Stimulated activated CD4-positive, alpha-beta T cell treated with anti-CD3 and anti-CD28 coated beads, Interleukin-12 subunit alpha, Interleukin-12 subunit beta, amount 100 ng/mL, for 24 hours (primary cell): ENCODE measurements at places on chromosomes 5 and 9.

DNA sequence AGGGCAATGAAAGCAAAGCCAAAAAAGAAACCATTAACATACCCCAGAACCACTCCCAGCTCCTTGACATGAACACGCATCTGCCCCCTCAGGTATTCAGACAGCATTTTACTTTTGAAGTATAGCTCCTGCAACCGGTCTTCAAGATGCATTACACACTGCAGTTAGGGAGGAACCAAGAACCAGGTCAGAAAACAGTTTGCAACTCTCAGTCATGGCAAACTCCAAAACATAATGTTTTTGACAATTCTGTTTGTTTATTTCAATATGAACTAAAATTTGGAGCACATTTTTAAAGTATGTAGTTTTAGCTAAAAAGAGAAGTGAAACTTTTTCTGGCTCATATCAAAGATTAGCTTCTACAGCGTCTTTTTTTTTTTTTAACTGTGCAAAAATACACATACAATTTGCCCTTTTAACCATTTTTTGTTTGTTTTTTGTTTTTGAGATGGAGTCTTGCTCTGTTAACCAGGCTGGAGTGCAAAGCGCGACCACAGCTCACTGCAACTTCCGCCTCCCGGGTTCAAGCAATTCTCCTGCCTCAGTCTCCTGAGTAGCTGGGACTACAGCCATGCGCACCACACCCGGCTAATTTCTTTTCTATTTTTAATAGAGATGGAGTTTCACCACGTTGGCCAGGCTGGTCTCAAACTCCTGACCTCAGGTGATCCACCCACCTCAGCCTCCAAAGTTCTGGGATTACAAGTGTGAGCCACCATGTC lies 12.2 kb upstream of the RAPGEF6 start:
- no peak for DNase-seq

DNA sequence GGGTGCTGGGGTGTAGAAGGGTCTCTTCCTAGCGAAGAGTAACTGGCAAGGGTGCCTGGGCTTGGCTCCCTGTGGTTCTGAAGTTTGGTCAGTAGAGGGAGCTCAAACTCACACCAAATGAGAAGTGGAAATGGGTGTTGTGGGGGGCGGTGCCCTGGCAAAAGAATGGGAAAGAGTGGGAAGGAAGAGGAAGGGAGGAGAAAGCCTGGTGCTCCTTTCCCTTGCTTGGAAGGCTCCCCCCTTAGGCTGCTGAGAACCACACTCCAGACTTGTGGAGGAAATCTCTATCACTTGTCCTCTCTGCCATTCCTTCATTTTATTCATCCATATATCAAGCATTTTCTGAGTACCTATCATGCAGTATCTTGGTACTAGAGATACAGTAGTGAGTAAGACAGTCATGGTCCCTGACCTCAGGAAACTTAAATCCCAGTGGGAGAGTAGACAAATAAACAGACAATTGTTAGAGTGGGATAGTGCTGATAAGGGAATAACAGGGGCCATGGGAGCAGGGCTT lies 13.0 kb downstream of the SLC4A9 start:
- DNase-seq: no peak

DNA sequence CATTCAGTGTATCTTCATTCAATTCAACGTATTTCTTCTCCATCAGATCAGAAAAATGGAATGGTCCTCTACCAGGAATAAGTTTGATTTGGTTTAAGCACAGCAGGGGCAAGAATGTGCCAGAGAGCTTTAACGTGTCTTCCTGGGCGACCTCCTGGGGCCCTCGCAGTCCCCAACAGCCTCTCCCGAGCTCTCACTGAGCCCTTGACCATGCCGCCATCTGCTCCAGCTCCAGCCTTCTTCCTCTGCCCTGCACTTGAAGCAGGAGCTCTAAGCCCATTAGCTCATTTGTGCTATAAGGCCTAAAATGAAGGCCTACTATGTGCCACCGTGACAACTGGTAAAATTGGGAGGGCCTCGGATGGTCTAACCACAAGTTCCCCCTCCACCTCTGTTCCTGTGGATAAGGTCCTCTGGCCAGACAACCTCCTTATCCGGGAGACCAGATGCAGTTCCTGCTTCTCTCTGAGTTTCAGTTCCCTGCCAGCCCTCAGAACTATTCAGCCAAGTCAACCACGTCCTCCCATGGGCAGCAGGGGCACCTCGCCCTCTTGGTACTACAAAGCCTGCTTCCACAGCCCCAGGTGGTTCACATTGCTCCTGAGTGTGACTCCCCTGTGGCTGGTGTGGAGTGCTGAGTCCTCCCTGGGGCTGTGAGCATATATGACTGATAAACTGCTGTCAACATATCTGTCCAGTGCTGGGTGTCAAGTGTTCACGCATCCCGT lies 35.8 kb downstream of the C5orf15 start:
- no peak for DNase-seq

- no peak for DNase-seq
Measured at GRCh38 chr9:34197756-34198711, 19.2 kb downstream of the UBAP1 start.

DNA sequence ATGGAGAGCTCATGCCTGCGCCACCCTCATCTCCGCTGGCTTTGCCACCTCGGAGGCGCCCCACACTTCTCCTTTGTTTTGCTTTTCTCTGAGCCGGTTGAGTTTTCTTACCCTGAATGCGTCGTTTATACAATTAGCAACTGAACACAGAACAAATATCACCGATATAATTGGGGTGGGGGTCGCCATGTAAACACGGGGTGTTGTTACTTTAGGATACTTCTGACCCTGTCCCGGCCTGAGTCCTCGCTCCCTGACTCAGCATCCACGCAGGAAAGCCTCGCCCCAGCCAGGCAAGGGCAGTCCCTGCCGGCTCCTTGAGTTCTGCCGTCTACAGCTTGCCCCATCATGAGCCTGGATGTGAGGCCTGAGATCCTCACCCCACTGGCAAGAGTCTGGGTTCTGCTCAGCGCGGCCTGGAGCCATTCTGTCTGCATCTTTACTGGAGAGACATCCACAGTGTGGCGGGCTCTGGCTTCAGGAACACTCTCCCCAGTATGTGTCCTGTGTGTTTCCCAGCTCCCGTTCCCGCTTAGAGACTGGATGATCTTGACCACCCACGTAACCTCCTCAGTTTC lies 5.5 kb downstream of the NKX2-5 start:
- DNase-seq: no peak

DNA sequence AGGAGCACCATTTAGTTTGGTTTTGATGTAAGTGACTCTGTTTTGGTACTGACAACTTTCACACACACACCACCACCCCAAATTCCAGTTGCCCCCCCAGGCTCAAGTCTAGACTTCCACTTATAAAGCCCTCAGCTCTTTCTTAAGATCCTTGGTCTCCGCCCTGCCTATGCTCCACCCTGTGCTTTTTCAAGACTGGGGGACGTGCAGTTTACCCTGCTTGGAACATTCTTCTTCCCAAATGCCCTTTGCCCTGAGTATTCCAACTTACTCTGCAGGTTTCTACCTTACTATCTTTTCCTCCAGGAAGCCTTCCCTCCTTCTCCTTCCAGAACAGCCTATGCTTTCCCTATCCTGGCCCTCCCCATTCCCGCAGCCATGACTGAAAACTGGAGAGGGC lies 1.5 kb upstream of the TRIM14 start:
- no peak for DNase-seq

DNA sequence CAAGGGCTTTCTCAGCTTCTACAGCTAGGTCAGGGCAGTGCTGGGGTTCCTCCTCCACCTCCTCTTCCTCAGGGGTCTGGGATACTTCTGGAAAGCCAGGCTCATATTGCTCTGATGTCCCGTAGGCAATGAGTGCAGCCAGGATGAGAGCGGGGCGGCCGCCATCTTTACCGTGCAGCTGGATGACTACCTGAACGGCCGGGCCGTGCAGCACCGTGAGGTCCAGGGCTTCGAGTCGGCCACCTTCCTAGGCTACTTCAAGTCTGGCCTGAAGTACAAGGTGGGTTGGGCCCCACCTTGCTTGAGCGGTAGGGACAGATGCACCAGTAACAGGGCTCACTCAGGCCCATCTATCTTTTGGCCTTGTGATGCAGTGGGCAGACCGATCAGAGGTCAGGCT lies 34.8 kb downstream of the GSN start:
- DNase-seq: no peak

- no peak for DNase-seq
Measured at GRCh38 chr9:134329886-134330285, 3.6 kb downstream of the RXRA start.

DNA sequence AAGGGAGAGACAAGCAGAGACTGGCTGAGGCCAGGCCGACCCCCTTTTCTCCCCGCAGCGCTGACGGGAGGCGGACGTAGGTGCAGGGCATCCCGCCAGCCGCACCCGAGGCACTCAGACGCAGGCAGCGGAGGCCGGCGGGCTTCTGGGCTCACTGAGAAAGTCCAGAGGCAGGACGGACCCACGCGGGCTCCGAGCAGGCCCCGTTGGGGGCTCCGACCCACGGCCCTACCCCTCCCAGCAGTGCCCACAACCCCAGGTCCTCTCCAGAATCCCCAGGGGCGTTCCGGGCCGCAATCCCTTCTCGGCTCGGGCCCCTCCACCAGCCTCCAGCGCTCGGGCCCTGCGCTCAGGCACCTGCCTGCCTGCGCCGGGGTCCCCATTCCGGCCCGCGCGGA lies 543 bp downstream of the MTMR12 start:
- DNase-seq: peak; percentile 31

DNA sequence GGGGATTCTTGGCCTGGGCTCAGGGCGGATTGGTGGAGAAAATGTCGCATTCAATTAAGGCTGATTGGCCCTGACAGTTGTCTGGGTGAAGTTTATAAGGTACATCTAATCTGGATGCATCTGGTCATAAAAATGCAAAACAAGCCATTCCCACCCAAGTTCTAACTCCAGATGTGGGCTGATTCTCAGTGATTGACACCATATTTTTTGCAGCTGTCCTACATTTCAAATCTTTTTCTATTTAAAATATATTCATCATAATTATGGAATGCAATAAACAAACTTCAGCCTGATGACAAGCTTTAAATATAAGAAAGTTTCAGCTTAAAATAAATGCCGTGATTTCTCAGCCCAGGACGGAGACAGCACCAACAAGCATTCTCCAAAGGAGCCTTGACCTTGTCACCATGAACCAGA lies 146.4 kb upstream of the SMIM23 start:
- DNase-seq: no peak

DNA sequence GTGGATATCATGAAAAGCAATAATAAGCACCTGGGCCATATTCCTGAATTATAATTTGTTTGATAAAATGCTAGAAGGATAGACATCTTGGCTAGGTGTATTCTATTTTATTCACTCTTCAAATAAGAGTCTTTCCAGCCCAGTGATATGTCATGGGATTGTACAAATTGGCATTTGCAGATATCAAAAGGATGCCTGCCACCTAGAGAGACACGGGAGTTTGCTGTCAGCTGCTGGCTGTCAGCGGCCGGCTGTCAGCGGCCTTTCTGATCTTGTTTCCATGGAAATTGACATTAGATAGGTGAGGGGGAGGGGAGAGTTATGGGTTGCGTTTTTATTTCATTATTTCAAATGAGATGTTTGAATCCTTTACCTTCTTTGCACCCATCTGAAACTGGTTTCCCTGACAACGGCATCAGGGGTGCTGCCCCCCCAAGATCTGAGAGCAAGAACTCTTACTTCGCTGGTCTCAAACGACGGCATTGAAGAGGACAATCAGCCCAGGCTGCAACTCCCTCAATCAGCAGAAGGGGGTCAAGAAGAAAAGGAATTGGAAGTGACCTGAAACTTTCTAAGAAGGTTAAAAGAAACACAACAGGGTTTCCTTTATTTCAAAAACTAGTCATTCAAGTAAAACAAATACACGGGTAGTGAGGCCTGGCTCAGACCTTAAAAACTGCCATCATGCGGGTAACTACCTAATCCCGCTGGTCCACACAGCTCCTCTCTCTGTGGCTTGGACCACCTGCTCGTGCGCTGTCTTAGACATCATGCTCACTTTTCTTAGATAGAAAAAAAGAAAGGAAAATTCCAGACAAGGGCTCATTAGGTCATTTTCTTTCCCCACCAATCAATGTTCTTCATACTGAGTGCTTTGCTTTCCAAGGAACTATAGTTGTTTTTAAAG lies 115.7 kb downstream of the TLE1 start:
- DNase-seq: no peak

GRCh38 chr5:40733434-40733833 lies 22.3 kb downstream of the TTC33 start:
- DNase-seq: no peak

GRCh38 chr5:132055808-132056609 lies 4.4 kb upstream of the IL3 start:
- no peak for DNase-seq

- no peak for DNase-seq
Measured at GRCh38 chr9:89807682-89808075, 202.9 kb downstream of the GADD45G start.

DNA sequence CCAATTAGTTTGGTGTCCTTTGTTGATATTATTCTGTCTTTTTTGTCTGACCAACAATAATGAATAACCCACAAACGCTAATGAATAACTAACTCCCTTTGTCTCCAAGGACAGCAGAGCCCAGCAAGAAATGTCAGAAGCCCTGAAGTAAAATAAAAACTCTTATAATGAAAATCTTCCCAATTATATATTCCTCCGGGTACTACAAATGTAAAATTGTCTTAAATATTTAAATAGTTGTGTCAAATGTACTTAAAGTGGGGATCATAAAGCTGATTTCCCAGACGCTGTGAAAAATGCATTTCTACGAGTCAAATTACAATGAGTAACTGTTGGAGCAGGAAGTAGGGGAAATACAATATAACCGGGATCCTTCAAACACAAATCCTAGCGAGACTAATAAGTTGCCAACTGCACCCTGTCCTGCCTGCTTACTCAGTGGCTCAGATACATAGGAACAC lies 22.3 kb downstream of the GLIS3 start:
- DNase-seq: no peak

- no peak for DNase-seq
Measured at GRCh38 chr9:111851553-111851952, 45.1 kb upstream of the UGCG start.

DNA sequence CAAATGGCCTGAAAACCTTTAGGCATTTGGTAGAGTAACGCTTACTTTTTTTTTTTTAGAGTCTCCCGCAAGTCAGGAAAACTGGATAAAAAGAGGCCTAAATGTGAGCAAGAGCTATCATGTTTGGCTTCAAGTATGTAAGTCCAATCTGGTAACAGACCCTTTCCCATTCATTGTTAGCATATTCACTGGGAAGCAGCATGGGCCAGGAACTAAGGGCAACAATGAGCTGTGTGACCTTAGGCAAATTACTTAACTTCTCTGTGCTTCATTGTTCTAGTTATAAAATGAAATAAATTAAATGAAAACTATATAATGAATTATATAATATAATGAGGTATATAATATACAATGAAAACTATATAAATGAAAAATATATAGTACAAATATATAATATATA lies 114.3 kb upstream of the PCA3 start:
- no peak for DNase-seq

- no peak for DNase-seq
Measured at GRCh38 chr5:68529581-68529980, 314.0 kb downstream of the PIK3R1 start.

DNA sequence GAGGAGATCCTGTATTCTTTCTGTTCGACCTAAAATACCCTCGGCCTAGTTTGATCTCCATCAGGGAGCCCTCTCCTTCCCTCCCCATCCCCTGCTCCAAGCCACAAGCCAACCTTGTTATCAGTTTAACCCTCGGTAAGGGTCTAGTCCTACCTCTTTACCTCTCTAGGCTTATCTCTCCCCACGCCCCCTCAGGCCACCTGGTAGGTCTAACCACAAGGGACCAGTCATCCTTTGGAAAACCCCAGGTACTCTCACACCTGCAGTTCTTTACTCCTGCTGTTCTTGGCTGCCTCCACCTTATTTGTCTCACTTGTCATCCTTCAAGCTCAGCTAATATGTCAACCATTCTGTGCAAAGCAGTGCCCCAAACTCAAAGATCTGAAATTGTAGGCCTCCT lies 78.7 kb downstream of the RAD23B start:
- no peak for DNase-seq
